RWPE1 (cell line): ENCODE measurements at places on chromosomes 3 and 15.

DNA sequence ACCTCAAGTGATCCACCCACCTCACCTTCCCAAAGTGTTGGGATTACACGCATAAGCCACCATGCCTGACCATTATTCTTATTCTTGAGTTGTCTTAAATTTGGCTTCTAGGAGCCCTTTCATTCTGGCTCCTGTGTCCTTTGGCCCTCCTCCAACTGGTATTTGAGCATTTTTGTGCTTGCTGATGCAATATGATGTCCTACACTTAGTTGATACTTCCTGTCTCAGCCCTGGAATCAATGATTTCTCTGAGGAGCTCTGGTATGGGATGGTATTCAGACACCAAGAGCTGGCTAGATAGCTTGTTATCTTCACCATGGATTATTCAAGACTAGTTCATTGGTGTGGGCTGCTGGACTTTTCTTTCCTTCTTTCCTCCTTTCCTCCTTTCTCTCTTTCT is 25.4 kb downstream of the ZNF621 start:
- DNase-seq = no peak

DNA sequence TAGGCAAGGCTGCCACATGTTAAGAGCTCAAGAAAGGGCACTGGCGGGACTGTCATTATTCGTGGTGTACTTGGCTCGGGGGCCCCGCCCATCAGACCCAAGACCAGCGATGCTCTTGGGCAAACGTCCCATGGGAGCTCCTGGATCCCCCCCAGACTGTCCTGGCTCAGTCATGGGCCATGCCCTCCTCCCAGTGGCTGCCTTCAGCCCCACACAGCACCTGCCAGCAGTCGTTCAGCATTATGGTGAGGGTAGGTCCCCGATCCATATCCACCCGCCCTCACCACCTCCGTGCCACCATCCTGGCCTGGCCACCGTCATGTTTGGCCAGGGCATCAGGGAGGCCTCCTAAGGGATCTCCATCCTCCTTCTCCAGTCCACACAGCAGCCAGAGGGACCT is 51.4 kb upstream of the IQSEC1 start:
- no peak for DNase-seq

DNA sequence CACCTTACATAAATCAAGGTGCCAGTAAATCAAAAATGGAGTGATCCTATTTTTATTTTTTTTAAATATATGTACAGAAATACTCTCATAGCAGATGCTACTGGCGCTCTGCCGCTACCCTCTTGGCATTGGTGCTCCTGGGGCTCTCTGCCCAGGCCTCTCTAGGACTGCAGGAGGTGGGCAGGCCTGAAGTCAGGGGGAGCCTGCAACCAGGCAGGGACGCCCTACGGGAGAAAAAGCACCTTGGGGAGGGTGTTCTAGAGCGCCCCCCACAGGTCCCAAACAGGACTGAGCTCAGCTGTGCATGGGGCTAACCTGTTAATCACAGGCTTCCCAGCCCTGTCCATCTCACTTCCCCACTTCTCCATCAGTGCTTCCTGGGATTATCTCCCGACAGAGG is 192.5 kb downstream of the SHQ1 start:
- DNase-seq = no peak

DNA sequence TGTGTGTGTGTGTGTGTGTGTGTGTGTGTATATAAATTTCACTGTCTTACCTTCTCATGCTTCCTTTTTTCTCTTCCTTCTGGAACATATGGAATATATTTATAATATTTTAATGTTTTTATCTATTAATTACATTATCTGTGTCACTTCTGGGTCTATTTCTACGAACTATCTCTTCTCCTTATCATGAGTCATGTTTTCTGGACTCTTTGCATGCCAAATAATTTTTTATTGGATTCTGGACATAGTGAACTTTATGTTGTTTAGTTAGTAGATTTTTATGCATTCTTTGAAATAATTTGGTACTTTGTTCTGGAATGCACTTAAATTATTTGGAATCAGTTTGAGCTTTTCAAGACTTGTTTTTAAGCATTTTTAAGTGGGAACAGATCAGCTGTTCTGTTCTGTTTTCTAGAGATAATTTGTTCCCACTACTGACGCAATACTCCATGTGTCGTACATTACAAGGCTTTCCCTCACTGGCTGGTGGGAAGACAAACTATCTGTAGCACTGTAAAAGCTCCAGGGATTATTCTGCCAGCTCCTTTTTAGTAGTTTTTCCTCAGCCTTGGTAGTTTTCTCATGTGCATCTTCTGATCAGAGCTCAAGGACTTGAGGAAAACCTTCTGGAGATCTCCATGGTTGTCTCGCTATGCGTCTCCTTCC is 302.0 kb downstream of the CLSTN2 start:
- DNase-seq = no peak

GRCh38 chr15:74787251-74788041 is 5.6 kb downstream of the CSK start:
- no peak for DNase-seq

DNA sequence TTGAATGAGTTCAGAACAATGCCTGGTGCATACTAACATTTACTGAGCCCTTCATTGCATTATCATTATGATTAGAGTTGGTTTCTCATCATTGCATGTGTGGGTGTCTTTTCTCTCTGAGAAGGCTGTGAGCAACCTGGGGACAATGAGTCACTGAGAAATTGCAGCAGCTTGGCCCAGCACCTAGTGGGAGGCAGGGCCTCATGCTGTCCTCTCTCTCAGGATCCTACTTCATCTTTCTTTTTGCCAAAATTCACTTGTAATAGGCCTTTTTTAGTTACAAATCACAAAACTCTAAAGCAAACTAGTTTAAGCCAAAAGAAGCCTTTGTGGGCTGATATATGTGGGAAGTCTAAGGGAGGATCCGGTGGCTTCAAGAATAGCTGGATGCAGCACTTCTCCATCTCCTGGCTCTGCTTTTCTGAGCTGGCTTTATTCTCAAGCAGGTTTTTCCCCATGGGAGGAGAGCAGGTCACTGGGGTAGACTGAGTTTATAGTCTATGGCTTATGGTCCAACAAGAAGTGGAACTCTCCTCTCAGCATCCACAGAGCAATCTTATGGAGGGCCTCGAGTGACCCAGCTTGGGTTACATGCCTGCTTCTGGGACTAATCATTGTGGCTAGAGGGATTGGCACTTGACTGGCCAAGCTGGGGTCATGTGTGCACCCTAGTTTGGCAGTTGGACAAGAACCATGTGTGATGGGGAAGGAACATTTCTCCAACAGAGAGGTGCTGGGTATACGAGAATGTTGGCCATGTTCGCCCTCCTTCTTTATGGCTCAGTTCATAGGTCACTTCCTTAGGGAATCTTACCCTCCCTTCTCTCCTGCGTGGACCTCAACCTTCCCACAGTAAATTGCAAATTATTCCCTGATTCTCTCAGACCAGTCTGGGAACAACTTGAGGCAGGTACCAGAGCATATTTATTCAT is 8.7 kb upstream of the CAMK1 start:
- DNase-seq = no peak

DNA sequence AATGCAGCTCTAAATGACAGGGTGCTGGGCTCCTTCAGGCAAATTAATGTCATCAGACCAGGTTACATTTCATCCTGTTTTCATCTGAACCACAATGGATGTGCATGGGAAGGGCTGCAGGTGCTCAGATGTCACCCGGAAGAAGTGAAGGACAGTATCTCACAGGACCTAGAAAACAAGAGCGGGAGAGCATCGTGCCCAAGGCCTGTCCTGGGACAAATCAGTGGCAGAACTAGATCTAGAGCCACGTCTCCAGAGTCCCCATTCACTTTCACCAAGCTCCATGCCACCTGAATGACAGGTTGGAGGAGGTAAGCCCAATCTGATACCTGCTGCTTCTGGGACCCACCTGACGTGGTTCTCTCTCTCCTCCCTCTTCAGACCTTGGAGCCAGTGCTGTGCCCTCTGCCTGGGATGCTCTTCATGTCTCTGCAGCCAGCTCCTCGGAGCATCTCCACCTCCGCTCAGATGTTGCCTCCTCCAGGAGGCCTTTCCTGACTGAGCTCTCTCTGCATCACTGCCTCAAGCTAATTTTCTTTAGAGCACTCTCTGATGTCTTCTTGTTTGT is 77.3 kb downstream of the CPN2 start:
- no peak for DNase-seq

GRCh38 chr3:170044271-170044670 is 6.5 kb downstream of the GPR160 start:
- DNase-seq = no peak

GRCh38 chr15:98146031-98146820 is 185.7 kb downstream of the ARRDC4 start:
- no peak for DNase-seq

DNA sequence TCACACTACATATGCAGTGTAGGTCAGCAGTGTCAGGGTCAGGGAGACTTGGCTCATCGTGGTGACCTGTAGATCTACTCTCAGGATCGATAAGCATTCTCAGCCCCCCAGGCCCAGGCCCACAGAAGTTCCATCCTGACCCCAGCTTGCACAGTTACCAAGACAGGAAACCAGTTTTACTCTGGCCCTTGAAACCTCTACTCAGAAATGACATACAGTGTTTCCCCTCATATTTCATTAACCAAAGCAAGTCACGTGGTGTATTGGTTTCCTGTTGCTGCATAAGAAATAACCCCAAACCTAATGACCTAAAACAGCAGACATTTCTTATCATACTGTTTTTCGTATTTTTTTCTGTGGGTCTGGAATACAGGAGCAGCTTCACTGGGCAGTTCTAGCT is 242.2 kb downstream of the SLCO3A1 start:
- no peak for DNase-seq

DNA sequence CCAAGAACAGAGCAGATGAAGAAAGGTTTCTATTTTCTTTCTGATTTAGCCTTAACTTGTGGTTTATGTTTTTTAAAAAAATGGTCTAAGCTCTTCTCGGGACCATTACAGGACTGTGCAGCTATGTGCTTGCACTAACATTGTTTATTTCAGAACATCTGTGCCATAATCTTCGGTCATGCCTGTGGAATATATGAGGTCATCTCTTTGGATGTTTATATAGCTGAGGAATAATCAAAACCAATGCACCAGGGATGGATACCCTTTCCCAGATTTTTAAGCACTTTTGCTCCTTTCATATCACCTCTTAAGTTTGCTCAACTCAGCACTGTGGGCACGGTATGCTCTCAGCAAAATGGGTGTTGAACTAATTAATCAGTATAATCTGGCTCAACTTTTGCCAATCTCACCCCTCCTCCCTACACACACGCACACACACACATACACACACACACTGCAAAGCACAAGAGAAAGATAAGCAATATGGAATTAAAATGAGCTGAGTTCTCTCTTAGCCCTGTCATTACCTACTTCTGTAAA is 268.5 kb upstream of the TMC3 start:
- DNase-seq = no peak

GRCh38 chr3:56209982-56210751 is 258.1 kb downstream of the ERC2 start:
- no peak for DNase-seq

DNA sequence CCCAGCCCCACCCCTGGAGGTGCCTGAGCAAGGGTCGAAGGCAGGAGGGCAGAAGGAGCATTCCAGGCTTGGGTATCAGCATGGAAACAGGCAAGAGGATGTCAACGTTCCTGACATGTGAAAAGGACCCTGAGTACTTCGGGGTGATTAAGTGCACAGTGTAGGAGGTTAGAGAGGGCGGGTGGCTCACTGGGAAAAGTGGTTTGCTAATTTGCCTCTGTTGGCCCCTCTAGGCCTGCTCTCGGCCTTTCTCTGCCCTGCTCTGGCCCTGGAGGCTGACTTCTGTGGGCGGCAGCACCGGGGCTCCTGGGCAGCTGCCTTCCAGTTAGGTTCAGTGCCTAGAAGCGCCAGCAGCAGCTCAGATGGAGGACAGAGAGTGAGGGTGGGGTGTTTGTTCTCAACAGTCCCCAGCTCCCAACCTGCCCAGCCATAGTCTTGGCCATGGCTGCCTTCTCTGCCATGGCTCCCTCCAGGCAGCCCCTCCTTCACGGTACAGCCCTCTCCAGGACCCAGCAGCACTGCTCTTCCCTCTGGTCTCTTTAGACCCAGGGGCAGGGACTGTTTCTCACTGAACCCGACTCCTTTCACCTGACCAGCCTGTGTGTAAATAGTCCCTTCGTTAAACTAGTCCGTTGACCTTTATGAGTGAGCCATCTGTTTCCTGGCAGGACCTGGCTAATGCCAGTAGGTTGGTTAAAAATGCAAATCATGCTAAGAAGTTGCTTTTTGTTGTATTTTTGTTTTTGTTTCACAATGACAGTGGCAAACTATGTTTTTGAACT is 107.1 kb upstream of the TPM1 start:
- DNase-seq = no peak

DNA sequence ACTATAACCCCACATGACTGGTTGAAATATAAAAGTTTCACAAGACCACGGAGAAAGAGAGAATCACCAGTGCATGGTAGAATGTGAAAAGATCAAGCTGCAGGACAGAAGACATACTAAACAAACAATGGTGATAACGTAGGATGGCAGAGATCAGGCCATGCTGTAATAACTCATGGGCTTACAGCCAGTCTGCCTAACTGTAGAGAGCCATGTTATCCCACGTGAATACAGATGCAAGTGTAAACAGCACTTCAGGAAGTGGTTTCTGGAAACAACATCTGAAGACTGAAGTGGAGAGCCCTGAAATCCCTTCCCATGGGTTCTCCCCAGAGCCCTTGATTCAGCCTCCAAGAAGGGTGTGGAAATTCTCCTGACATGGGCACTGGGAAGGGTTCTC is 103.2 kb upstream of the SLCO2A1 start:
- DNase-seq = no peak

DNA sequence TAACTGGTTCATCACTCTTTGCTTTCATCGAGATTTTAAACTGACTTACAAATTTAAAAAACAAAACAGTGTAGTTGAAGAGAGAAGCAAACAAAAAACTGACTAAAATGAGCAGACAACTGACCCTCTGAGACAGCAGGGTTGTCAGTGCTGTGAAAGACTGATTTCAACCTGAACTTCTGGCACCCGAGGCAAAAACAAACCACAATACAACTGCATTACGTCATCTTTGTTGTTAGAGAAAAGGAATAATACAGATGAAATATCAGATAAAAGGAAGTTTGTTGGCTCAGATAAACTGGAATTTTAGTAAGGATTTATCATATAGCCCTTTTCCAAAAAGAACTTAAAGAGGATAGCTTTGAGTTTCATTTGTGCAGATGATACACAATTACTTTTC is 51.1 kb downstream of the PARP15 start:
- peak; percentile 28 for DNase-seq

GRCh38 chr3:134707908-134708597 is 57.2 kb upstream of the KY start:
- no peak for DNase-seq

GRCh38 chr15:85482894-85483293 is 102.5 kb downstream of the AKAP13 start:
- DNase-seq = no peak
